ENCODE measurements at places on chromosomes 11 and 22.

GRCh38 chr11:112880495-112880894, 80.7 kb upstream of the NCAM1 start:
- no peak for DNase-seq

GRCh38 chr11:71433648-71434450, 14.3 kb downstream of the DHCR7 start:
- no peak for DNase-seq

DNA sequence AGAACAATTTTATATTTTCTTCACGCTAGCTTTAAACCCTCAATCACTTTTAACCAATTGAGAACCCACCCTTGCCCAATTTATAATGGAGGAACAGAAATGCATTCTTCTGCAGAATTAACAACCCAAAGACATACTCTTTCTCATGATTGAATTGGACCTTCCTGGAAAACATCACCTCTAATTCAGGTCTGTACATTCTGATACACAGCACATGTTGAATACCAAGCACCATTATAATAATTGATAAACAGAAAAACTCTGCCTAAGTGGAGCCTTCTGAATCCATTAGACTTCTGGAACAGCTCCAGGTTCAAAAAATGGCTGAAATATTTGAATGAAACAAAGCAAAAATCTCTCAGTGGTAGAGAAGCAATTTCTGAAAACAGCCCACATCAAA, 105.4 kb downstream of the FAM76B start:
- no peak for DNase-seq

- no peak for DNase-seq
These were observed 21.9 kb upstream of the POLD3 start for GRCh38 chr11:74570266-74571061.

- DNase-seq = no peak
These were observed 178.1 kb downstream of the UVRAG start for GRCh38 chr11:75993126-75993525.

GRCh38 chr11:100970283-100971164, 159.1 kb downstream of the PGR start:
- DNase-seq = no peak

- DNase-seq = no peak
These were observed 45.4 kb downstream of the YAP1 start for GRCh38 chr11:102155676-102156075.

- no peak for DNase-seq
These were observed 22.5 kb upstream of the RTL6 start for GRCh38 chr22:44520465-44521094.

GRCh38 chr11:112167145-112167544, at the start of gene TEX12:
TSS of gene TEX12 (plus strand) at chr11:112167372. CDS start at chr11:112169269, 1,897 bp downstream.
- no peak for DNase-seq

DNA sequence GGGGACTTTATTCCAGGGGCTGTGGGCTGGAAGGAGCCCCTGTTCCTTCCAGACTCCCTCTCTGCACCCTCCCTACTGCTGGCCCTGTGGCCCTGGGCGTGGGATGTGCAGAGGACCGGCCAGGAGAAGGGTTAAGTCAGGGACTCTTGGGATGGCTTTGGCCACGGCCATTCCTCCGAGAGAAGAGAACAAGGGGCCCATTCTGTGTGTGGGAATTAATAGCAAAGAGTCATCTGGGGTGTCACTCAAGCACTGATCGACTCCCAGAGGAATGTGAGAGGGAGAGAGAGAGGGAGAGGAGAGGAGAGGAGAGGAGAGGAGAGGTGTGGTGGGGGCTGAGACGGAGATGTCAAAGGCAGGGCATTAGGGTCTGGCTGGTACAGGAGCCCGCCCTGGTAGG, 14.2 kb upstream of the SOX10 start:
- DNase-seq = no peak

GRCh38 chr22:50548040-50548920, 2.6 kb downstream of the KLHDC7B start:
- no peak for DNase-seq

GRCh38 chr22:44031158-44031952, 7.3 kb downstream of the PARVB start:
- DNase-seq = no peak

DNA sequence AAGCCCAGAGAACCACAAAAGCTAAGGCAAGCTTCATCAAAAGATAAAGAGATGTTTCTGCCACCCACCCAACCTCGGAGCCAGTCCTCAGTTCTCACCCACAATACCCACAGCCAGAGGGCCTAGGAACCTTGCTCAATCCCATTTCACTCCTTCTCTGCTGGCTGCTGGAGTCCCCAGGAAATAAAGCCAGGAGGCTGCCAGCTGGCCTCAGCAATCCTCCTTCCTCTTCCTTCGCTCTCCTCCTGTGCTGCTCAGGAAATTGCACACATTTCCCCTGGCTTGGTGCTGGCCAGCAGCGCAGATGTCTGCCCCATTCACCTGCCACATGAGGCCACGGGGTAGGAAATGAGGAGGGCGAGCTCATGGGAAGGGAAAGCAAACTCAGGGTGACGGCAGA, 91.8 kb upstream of the LDLRAD3 start:
- DNase-seq = no peak

DNA sequence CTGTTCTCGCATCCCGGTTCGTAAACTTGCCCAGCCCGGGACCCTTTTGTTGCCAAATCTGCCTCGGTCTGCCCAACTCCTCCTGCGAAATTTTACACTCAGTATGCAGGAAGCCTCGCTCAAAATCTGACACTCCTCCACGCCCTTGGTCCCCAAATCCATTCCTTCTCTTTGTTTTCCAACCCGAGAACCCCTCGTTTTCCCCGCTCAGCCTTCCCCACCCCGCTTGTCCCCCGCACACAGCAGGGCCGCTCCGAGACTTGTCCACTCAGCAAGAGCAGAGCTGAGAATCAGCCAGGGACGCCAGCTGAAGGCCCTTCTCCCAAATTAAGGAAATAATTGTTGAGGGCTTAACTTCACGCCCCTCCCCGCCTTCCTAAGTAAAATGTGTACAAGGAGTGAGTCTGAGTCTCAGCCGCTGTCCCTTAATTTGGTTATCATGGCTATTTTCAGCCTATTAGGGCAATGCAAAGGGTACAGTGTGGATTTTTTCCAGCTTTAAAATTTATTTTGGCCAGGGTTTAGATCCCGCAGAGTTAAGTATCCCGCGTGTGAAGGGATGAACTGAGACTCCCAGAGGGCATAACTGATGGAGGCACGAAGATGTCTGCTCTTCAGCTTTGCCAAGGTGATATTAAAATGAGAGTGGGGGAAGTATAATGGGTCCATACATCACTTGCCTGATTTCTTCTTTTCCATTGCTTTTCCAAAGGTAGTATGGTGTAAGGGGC, 581 bp upstream of the FBXO3 start:
- DNase-seq = no peak

- no peak for DNase-seq
These were observed 31.9 kb downstream of the IL18BP start for GRCh38 chr11:72030472-72031045.

DNA sequence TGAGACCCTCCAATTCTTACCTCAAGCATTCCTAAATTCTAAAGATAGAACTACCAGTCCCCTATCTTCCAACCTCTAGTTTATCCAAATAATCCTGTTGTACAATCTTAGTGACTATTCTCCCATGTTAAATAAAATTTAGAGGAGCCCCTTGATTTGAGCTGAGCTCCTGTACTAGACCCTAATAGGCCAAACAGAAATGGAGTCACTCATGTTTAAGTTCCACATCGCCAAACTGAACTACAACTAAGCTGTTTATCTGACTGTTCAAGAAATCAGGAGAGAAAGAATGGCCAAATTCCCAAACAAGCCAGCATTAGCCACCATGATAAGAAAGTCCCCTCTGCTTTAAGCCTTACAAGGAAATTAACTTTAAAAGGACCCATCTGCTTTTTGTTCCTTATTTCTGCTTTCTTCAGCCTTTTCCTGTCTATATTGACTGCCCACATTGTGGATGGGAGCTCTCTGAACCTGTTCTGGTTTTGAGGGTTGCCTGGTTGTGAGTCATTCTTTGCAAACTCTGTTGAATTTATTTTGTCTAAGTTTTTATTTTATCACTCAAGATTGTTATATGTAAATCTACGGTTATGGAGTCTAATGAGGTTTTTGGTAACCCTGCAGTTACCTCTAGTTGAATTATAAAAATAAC, 90.4 kb downstream of the TTC28 start:
- DNase-seq = no peak

DNA sequence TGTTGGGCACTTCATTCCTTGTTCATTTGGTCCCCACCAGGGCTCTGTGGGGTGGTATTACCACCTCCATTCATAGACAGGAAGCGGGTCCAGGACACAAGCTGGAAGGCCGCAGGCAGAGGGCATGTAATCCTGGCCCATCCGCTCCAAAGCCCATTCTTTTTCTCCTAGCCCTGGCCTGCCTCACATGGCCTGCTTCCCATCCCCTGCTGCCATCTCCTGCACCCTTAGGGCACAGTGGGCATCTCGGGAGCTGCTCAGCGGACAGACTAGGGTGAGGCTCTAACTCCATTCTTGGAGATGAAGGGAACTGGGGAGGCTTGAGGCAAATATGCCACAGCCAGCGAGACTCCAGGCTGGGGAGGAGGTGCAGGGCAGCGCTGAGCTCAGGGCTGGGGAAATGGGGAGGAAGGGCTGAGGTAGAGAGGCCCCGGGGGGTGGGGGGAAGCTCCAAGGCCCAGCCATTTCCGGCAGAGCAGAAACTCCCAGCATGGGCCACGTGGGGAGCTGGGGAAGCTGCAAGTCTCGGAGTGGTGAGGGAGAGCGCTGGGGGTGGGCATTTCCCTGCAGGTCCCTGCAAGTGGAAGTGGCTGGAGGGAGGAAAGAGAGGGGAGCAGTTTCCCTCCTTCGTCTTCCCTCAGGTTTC, 14.3 kb upstream of the BCL9L start:
- peak; percentile 50 for DNase-seq

- DNase-seq = no peak
These were observed 2.4 kb upstream of the RBM14 start for GRCh38 chr11:66614073-66614472.

- no peak for DNase-seq
These were observed 29.1 kb upstream of the TP53I11 start for GRCh38 chr11:44979543-44980399.

- DNase-seq = no peak
These were observed 113.1 kb downstream of the SPATA19 start for GRCh38 chr11:133732109-133732674.

DNA sequence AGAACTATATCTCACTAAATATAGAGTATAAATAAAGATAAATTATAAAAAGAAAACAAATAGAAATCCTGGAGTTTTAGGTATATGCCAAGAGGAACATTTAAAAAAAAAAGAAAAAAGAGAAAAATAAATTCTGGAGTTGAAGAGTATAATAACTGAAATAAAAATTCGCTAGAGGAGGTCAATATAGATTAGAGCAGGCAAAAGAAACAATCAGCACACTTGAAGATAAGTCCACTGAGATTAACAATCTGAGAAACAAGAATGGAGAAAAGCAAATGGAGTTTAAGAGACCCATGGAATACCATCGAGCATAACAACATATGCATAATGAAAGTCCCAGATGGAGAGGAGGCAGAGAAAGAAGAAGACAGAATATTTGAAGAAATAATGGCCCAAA, 14.3 kb upstream of the BEST1 start:
- DNase-seq = no peak

DNA sequence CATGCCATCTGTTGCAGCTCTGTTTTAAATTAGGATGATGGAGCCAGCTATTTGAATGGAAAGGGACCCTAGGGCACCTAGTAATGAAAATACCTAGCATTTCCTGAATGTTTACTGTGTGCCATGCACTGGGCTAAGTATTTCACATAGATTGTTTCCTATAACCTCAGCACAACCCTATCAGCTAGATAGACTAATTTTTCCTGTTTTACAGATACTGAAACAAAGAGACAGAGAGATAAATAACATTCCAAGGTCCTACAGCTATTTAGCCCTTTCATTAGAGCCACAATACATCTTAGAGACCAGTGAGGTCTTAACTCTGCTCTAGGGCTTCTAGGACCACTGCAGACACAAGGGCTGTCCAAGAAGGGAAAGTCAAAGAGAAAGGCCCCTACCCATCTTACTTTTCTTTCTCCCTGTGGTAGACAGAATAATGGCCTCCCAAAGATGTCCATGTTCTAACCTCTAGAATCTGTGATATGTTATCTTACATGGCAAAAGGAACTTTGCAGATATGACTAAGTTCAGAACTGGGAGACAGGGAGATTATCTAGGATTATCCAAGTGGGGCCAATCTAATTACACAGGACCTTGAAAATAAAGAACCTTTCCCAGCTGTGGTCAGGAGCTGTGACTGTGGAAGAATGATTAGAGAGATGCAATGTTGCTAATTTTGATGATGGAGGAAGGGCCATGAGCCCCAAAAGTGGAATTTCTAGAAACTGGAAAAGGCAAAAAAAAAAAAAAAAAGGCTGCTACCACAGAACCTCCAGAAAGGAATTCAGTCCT, 157.0 kb downstream of the CCDC34 start:
- DNase-seq = no peak

- no peak for DNase-seq
These were observed 2.2 kb downstream of the SUSD2 start for GRCh38 chr22:24183321-24184031.

- no peak for DNase-seq
These were observed 4.3 kb downstream of the VPREB1 start for GRCh38 chr22:22248878-22249277.

- DNase-seq = no peak
These were observed 92.6 kb downstream of the PKNOX2 start for GRCh38 chr11:125257190-125257579.

GRCh38 chr11:60739114-60739513, 14.6 kb downstream of the MS4A18 start:
- no peak for DNase-seq

DNA sequence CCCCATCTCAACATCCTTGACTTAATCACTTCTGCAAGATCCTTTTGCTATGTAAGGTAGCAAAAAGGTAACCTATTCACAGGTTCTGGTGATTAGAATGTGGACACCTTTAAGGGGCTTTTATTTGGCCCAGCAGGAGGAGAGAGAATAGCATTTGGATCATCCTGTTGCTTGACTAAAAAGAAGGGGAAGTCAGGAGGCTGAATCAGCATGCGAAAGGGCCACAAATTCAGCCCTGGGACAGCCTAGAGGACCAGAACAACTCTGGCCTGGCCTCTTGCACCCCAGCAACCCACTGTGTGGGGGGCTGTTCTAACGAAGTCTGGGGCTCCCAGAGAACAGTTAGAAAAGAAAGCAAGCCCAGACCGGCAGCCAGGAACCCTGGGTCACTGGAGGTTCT, 3.2 kb upstream of the HMOX1 start:
- no peak for DNase-seq

- DNase-seq = peak; percentile 57
These were observed 16.1 kb upstream of the APOA1 start for GRCh38 chr11:116853461-116854073.

DNA sequence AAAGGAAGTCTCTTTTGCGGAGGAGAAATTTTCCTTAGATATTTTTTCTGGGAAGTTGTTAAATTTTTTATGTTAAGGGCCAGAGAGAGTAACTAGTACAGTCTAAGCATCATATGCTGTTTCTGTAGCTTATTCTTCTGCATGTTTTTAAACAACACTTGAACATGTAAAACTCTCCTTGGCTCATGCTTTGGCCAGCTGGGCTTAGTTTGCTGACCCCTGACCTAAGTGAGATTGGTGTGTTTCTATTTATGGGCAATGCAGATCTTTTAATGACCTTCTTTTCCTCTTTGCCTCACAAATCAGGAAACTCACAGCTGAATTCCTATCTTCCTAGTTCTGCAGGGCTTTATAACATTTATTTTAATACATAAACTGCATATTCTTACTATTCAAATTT, 942.5 kb downstream of the OPCML start:
- no peak for DNase-seq
